Ascending aorta (tissue), 2 donors: ENCODE measurements at places on chromosomes 6 and 20.

DNA sequence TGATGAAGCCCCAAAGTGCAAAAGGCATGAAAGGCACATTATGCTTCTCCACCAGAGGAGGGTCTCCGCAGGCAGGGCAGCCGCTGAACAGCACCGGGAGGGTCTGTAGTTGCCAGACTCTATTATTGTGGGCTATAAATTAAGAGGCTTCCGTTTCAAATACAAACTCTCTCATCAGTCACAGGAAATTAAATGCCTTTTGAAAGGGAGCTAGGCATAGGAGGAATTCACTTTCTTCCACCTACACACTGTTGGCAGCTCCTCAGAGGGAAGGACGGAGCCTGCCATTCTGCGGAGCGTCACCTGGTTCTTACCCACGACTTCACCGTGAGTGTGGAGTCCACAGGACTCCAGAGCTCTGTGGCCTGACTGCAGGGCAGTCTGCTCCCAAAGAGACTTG, 140.8 kb upstream of the AGPAT4 start:
- no peak for DNase-seq

DNA sequence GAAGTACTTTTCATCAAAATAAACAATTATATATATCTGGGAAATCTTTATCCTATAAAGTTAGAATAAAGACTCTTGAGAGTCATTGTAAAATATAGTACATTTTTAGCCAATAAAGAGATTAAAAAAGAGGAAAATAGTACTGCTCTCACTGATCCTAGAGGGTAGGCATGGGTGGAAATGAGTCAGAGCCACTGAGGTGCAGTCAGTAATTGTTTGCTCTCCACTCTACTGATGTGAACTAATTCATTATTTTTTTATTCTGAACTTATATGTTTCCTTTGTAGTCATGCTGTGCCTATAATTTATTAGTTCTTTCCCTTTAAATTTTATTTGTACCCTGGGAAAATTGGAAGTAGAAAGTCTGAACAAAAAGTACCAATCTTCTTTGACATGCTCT, 1359.4 kb upstream of the GJE1 start:
- DNase-seq: no peak

GRCh38 chr6:38720295-38720694, 5.2 kb downstream of the DNAH8 start:
- DNase-seq: no peak

DNA sequence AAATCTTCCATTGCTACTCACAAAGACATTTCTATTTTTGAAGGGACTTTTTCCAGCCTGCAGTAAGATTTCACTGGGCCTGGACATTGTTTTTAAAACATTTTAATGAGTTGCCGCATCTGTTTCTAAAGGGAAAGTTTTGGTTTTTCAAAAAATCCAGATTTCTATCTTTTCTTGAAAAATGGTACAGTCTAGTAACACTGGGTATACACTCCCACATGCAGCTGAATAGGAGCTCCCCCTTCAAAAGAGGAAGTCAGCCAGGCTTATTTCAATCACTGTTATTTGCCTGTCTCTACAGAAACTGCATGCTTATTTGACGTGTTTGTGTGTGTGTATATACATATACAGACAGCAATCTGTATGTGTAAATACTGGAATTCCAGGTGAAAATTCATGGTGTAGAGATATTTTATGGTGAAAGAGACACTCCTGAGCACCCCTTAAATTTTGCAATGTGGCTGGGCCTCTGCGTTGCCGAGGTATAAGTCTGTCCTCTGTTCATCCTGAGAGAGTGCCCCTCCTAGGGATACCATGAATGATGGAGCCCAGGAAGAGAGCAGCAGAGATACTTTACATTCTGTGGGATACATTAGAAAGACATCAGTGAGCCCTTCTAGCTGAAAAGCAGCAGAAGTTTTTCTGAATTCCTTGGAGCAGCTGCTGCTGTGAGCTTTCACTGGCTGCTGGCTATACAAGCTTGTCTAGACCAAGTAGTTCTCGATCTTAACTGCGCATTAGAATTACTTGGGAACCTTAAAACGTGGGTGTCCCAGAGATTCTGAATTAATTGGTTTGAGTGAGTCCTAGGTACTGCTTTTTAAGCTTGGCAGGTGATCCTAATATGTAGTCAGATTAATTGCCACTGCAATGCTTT, 12.0 kb upstream of the ABRACL start:
- DNase-seq: no peak

DNA sequence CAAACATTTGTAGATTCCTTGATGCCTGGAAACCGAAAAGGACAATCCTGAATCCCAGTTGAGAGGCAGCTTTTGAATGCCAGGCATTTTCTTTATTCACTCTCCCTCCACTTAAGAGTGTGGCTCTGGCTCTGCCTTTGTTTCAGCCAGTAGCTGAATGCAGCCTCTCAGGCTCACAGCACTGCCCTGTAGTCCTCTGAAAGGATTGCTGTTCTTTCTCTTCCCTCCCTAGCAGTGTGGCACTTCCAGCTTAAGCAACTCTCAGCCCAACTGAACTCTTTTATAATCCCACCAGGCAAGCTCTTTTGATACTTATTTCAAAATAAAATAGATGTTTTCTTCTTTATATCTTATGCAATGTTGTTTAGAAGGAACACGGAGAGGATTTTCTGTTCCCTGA, 415.6 kb downstream of the GJA1 start:
- no peak for DNase-seq

DNA sequence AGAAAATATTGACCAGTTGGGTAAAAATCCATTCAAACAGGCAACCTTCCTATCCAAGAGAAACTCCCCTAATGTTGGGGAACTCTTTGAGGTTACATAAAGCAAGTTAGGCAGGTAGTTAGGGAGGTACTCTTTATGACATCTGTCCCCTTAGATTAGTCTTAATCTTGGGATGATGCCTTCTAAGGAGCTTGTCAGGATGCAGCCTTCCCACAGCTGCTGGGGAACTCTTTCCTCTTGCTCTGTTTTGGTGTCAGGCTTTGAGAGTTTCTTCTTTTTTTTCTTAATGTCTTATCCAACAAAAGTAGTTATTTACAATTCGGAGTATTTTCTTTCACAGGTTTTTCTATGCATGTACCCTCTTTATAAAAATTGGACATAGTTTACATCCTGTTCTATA, 194.8 kb downstream of the CDKAL1 start:
- no peak for DNase-seq

- no peak for DNase-seq
Observed at GRCh38 chr6:139473231-139473701, 98.8 kb upstream of the CITED2 start.

DNA sequence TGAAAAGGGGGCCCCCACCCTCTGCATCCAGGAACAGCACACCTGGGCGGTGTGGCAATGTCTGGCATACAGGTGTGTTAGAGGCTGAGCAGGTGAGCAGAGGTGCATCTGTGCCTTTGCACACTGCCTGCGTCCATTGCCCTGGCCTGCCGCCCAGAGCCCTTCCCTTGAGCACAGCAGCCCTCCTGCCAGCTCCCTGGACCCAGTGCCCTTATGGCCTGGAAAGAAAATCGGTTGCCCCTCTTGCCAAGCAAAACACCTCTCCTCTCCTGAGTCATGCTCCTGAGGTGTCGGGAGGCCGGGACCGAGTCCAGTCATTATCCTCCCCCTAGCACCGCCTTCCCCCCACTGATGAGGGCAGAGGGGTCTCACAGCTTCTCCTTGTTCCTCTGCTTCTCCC, 259.9 kb downstream of the SMOC2 start:
- no peak for DNase-seq

DNA sequence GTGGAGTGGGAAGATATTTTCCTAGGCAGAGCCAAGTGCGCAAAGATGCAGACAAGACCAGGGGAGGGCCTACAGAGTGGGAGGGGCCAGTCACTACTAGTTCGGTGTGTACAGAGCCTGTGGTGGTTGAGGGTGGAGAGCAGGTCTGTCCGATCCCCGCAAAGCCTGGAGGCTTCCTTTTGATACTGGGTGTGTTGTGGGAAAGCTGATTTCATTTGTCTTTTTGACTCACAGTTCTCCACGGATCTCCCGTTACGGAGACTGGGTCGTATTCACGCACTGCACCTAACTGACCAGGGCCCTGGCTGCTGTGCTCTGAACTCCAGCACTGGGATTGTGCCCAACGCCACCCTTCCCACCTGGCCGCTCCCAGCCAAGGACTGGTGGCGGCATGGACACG, 1.4 kb upstream of the TIAM2 start:
- DNase-seq: no peak

DNA sequence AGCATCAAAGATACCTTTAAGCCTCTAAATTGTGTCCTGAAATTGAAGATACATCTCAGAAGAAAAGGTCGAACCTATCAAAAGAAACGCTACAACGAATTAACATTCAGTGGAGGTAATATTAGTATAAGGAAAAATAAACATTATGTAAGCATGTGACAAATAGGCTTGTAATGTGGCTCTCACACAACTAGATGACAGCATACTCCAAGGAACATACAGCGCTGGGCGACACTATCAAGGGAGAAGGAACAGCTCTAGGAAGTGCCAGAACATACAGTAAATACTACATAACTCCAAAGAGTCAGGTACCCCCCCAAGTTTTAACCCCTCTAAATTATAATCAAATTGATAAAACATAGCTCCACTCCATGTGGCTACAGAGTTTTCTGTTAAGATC, 103.5 kb downstream of the LAMP5 start:
- no peak for DNase-seq

- no peak for DNase-seq
Observed at GRCh38 chr6:65776332-65776731, 69.3 kb upstream of the EYS start.

GRCh38 chr6:33691456-33692077, 19.9 kb downstream of the UQCC2 start:
- DNase-seq: no peak

GRCh38 chr6:119145111-119145510, 66.6 kb upstream of the FAM184A start:
- no peak for DNase-seq

GRCh38 chr6:119552021-119552420, 202.5 kb upstream of the MAN1A1 start:
- no peak for DNase-seq

DNA sequence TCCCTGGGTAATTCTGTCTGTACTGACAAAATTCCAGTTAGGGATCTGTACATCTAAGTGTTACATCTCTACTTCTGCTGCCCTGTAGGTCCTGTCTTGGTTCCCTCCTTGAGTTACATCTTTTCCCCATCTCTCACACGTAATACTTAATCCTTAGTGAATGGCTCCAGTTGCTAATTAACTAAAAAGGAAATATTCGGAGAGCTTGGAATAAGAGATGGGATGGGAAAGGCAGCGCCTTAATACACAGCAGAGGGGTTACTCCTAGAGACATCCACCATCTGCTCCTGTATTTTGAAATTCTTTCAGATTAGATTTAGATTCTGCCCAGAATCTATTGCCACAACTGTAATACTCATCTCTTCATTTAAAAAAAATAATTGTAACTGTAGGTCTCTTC, 384.0 kb downstream of the SAMD5 start:
- DNase-seq: no peak

DNA sequence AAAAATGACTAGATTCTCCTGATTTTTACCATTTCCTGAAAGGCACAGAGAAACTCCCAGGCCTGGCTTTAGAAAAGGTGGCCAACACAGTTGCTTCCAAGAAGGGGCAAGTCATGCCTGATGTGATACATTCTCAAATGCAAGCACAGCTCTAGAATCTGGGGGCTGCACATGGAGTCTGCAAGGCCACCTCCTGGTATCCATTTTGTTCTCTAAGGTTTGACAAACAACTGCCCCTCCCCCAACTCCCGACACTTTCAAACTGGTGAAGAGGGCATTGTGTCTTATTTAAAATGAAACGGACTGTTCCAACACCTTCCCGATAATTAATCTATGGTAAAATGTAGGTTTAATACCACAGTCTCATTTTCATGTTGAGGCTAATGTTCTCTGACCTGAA, 220.2 kb upstream of the CEP162 start:
- DNase-seq: no peak

DNA sequence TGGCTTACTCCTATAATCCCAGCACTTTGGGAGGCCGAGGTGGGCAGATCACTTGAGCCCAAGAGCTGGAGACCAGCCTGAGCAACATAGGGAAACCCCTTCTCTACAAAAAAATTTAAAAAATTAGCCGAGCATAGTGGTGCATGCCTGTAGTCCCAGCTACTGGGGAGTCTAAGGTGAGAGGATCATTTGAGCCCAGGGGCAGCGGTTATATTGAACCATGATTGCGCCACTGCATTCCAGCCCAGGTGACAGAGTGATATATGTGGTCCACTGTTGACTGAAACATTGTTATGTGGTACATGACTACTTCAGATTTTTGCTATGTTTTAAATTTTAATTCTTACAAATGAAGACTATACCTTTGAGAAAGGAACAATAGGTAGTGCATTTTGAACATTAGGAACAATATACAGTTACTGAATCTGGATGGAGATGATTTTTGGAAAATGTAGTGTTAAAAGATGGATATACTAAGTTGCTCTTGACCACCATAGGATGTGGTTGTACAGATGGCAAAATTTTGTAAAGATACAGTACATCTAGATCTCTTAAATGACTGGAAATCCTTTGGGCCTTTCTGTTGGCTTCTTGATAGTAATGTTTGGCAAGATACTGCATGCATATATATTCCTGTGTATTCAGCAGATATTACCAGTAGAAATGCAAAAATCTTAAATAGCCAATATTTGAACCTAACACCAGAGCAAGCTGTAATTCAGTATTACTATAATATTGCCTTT, 35.9 kb downstream of the MAPK14 start:
- DNase-seq: no peak

- peak; percentile 35 for DNase-seq
Observed at GRCh38 chr6:43021270-43022047, at the start of gene RRP36. Gene RRP36 (plus strand): TSS chr6:43021623. CDS start chr6:43021655, 32 bp downstream.

DNA sequence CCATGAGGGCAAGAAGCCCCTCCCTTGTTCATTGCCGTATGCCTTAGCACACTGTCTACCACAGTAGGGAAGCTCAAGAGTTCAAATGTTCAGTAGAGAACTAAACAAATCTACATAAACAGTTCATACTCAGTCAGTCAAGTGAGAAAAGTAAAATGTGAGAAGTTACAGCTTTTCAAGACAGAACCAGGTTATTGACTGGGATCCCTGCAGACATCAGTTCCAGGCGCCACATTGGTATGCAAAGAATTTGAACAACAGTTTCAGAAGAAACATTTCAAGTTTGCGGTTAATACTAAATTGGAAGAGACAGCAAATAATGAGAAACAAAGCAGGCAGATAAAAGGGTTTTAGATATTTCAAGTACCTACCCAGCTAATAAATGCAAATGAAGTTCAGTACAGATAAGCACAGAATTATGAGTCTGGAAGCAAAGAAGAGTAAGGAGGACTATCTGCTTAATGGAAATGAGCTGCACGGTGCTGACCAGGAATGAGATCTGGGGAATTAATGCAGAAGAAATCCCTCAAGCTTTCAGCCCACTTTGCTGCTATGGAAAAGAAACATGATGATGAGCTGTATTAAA, 246.2 kb downstream of the HACE1 start:
- DNase-seq: no peak

DNA sequence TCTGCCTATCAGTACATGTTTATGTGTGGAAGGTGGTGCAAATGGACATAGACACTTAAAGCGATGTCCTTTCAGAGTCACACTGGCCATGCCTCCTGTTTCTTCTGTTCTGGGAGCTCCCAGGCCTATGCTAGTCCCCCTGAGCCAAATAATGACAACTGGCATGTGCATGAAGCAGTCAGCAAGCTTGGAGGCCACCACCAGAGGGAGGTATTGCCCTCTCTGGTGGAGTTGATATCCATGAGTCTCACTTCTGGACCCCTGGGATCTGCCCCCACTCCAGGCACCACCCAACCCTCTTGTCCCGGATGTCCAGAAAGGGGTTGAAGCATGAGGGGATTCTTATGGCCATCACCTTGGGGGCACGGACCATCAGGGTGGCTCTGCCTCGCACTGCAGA, 172.2 kb downstream of the AIG1 start:
- no peak for DNase-seq

GRCh38 chr20:13736436-13737191, 48.1 kb downstream of the ESF1 start:
- DNase-seq: no peak

GRCh38 chr6:10316373-10316721, 98.5 kb downstream of the TFAP2A start:
- DNase-seq: no peak
